ENCODE measurements at places on chromosomes 11 and 22. TPM values are rescaled to one million over a fixed set of nuclear protein-coding genes. Genes with fewer than 3 reads are reported as not detected.
A peak's percentile ranks its signal among the peaks of the same experiment; 100 is the strongest.

GRCh38 chr11:12007769-12008737, at the start of gene DKK3:
Gene DKK3, minus strand, starts transcription at chr11:12008626. Its CDS starts 44 bp downstream, at chr11:12008582.
- DNase-seq = no peak

- no peak for DNase-seq
Measured at GRCh38 chr11:65489706-65490320, 9.0 kb upstream of the MALAT1 start.

DNA sequence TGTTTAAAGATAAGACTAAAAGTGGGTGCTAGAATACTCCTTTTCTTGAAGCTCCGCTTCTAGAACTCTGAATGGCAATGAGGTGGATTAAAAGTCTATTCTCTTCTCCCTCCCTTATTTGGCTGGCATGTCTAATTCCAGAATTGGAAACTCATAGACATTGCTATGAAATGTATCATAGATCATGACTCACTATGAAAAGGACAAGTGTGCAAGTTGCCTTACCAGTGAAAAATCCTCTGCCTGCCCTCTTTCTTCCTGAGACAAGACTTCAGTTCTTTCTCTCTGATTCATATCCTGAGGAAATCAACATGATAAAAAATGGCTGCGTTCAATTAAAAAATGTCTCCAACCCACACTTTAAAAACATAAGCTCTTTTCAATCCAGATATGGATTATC, 73.2 kb upstream of the BLID start:
- no peak for DNase-seq

- DNase-seq = peak; percentile 77
Measured at GRCh38 chr11:13329670-13330356, 52.2 kb downstream of the BMAL1 start.

- no peak for DNase-seq
Measured at GRCh38 chr11:134453441-134453840, 41.4 kb upstream of the B3GAT1 start.

DNA sequence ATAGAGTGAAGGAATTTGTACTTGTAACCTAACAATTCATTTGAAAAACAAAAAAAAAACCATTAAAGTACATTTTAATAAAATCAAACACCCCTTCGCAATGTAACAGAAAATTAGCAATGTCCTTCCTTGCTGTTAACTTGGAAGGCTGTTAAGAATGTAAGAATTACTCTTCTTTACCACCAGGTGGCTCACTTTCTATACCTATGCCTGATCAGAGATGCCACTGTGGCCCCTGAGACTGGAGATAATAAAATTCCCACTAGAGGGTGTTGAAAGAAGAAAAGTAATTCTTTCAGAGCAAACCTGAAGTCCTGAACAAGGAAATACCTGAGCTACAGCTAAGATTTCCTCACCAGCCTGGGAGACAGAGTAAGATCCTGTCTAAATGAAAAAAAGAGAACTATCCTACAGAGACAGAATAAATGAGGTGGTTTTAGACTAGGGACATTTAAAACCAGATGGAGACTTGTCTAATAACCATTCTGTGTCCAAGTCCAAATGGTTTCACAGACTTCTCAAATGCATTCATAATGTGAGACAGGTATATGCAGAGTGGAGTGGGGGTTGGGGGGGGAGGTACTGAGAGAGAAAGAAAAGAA, 1089.3 kb downstream of the FAM181B start:
- peak; percentile 24 for DNase-seq

DNA sequence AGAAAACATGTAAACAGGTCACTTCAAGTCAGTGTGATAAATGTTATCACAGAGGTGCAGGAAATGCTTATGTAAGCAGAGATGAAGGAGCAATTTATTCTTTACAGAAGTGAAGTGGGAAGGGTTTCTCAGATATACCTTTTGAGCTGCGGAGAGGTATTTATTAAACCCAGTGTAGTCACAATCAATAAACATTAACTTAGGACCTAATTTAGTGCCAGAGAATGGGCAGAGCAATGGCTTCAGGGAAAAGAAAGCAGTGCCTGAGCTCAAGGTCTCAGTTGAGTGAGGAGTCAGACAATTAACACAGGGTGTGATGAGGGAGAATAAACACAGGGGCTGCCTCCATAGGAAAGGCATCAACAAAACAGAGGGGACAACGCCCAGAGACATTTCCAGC, 1.9 kb downstream of the MS4A5 start:
- no peak for DNase-seq

- peak; percentile 33 for DNase-seq
Measured at GRCh38 chr22:49627217-49628181, 200.2 kb downstream of the BRD1 start.

Gene FOLR3
- polyA plus RNA-seq = not detected

Gene PIK3C2A
- 25.1 TPM for polyA plus RNA-seq

Gene OR51A7
- polyA plus RNA-seq = not detected
